ENCODE measurements at places on chromosomes 4 and X. TPM values are rescaled to one million over a fixed set of nuclear protein-coding genes. Genes with fewer than 3 reads are reported as not detected.
A peak's percentile ranks its signal among the peaks of the same experiment; 100 is the strongest.

- no peaks in the 10 kb centered on the region for H3K36me3 ChIP-seq
- H3K27me3 ChIP-seq, result no peaks in the 10 kb centered on the region
- H3K4me3 ChIP-seq, result no peak overlapping the region
Observed at GRCh38 chr4:38094419-38094818, 134.2 kb downstream of the PTTG2 start.

DNA sequence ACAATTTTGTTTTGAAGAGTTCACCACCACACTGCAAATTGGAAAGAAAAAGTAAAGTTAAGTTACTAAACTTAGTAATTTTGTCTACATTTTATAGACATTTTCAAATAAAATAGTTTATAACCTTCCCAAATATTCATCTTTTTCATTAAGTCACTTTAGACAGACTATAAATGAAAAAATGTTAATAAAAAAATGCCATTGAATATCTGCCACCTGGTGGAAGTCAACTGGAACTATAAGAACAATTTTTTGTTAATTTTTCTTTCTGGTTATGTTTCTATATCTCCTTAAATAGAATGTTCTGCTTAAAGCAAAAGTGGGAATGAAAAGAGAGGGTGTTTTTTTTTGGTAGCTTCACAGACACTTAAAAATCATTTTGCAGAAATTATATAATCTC is 534.4 kb upstream of the PCDH10 start:
- H3K4me1 ChIP-seq, result no peaks in the 10 kb centered on the region
- H3K27me3 ChIP-seq, result no peaks in the 10 kb centered on the region
- H3K36me3 ChIP-seq, result no peaks in the 10 kb centered on the region
- DNase-seq, result peak; percentile 19
- H3K4me3 ChIP-seq, result no peak overlapping the region
- H3K27ac ChIP-seq, result no peak overlapping the region

GRCh38 chrX:51847463-51847862 is 46.0 kb upstream of the MAGED1 start:
- no peak overlapping the region for H3K4me3 ChIP-seq
- no peak for DNase-seq
- no peaks in the 10 kb centered on the region for H3K4me1 ChIP-seq
- no peaks in the 10 kb centered on the region for H3K36me3 ChIP-seq
- H3K27me3 ChIP-seq, result no peaks in the 10 kb centered on the region

GRCh38 chr4:111633663-111634266 is 511.5 kb upstream of the FAM241A start:
- H3K36me3 ChIP-seq, result no peaks in the 10 kb centered on the region
- no peak for DNase-seq
- no peaks in the 10 kb centered on the region for H3K27me3 ChIP-seq
- H3K4me3 ChIP-seq, result no peak overlapping the region

Gene CACNA1F
- not detected for total RNA-seq

DNA sequence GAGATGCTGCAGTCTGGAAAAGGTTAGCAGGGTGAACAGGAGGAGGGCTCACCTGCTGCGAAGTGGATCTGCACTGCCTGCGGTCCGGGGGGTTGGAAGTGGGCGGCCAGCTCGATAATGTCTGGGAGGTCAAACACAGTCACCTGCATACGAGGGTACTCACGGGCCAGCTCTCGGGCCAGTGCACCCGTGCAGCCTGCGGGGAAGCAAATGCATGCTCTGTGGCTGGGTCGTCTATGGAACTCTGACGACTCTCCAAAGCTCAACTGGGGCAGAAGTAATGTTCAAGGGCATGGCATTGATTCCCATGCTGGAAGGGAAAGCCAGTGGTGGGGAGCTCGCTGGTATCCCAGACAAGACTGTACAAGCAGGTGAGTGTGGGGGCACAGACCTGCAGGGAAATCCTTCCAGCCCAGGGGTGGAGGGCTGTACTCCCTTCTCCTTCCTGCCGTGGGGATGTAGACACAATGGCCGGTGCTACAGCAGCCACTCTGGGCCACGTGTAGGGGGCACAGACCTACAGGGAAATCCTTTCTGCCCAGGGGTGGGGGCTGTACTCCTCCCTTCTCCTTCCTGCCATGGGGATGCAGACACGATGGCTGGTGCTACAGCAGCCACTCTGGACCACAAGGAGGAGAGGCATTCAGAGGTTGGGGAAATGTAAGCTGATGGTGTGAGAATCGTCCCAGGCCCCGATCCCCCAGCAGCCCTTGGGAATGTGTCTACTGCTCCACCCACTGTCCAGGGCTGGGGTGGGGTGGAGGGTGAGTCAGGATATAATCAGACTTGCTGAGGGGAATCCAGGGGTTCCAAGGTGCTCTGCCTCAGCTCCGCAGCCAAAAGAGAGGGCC is 26.2 kb upstream of the SLC25A6 start:
- peaks cover 7% of the 10 kb centered on the region for H3K36me3 ChIP-seq
- no peak overlapping the region for H3K27ac ChIP-seq
- H3K4me1 ChIP-seq, result no peaks in the 10 kb centered on the region
- no peaks in the 10 kb centered on the region for H3K27me3 ChIP-seq
- DNase-seq, result no peak

Gene SMIM10
- total RNA-seq, result 3.8 TPM

DNA sequence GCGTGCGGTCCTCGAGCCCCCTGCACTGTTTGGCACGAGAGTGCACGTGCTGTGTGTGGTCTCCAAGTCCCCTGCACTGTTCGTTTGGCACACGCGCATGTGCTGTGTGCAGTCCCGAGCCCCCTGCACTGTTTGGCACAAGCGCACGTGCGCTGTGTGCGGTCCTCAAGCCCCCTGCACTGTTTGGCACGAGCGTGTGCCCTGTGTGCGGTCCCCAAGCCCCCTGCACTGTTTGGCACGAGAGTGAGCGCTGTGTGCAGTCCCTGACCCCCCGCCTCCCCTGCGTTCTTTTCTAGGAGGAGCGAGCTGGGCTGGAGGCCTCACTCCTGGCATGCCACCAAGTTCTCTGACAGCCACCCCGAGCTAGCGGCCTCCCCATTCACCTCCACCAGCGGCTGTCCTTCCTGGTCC is 76.5 kb upstream of the CLDN34 start:
- H3K4me3 ChIP-seq, result no peak overlapping the region
- H3K4me1 ChIP-seq, result no peaks in the 10 kb centered on the region
- no peak overlapping the region for H3K27ac ChIP-seq
- no peaks in the 10 kb centered on the region for H3K27me3 ChIP-seq
- H3K36me3 ChIP-seq, result no peaks in the 10 kb centered on the region

DNA sequence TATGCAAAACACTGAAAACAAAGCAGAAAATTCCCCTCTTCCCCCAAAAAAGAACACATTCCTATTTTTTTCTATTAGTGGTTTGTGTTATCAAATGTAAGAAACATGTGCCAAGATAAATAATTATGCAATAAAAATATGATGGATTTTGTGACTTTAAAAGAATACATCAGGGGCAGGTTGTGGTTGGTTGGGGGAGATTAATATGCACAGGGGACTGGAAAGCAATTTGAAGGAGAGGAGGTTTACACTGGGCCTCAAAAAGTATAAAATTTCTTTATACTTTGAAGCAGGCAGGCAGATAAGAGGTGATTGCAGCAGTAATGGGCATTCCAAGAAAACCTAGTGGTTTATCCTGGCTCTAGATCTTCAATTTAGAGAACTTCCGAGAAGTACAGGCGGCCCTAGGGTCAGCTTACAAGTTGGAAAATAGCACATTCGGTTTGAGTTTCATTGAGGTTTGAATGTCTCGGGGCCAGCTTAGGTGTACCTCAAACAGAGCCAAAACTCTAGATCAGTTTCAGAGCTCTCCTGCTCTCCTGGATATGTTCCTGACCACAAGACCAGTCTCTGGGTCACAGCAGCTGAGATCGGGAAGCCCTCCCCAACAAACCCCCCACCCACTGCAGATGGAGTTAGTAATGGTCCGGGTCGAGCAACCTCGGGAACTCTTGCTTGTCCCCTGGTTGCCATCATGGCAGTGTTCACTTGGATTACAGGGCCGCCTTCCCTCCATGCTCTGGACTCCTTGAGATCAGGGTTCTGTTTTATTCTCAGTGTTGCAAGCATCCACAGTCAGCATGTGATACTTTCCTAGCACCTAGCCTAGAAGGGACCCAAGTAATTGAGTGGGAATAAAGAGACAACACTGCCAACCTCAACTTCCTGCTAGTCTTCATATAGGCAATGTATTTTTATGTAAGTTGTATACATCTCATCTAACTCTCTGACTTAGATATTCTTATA is 112.1 kb upstream of the DDIT4L start:
- no peak overlapping the region for H3K27ac ChIP-seq
- DNase-seq, result no peak
- H3K36me3 ChIP-seq, result no peaks in the 10 kb centered on the region
- H3K4me1 ChIP-seq, result peaks cover 31% of the 10 kb centered on the region

Gene SPANXA2
- not detected for total RNA-seq

DNA sequence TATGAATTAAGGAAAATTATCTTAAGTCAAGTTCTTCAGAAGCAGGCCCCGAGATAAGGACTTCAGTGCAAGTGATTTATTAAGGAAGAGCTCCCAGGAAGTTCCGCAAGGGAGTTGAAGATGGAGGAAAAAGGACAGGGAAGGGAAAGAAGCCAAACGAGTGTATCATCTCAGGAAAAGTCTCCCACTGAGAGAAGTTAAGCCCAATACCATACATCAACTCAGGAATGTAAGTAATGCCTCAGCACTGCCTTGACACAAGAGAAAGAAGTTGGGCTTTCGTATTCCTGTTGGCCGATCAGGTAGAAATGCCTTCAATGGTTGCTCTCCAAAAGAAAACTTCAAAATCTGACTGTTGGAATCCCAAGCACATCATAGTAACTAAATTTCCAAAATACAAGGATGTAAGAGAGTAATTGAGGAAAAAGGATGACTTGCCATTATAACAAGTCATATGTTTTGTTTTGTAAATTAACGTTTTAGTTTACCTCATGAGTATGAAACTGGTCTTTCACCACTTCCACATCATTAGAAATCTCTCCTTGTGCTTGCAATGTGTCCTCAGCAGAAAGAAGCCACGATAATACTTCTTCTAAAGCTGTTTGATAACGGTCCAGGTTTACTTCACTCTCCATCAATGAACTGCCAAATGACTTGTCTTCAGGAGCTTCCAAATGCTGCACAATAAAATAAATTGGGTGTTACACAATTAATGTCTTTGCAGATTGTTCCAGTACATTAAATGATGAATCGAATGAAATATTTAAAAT is 566.7 kb downstream of the DMD start:
- no peak overlapping the region for H3K27ac ChIP-seq
- no peak for DNase-seq
- no peaks in the 10 kb centered on the region for H3K36me3 ChIP-seq

- H3K4me3 ChIP-seq, result no peak overlapping the region
- no peaks in the 10 kb centered on the region for H3K36me3 ChIP-seq
- no peaks in the 10 kb centered on the region for H3K27me3 ChIP-seq
- H3K4me1 ChIP-seq, result no peaks in the 10 kb centered on the region
- DNase-seq, result peak; percentile 43
- H3K27ac ChIP-seq, result no peak overlapping the region
Observed at GRCh38 chrX:106415276-106415895, 196.4 kb upstream of the RADX start.

GRCh38 chr4:675036-675882 is 917 bp downstream of the MYL5 start:
- H3K27me3 ChIP-seq, result no peaks in the 10 kb centered on the region
- H3K4me3 ChIP-seq, result peak overlapping the region; percentile 83
